ENCODE measurements at places on chromosomes 7 and 10.

DNA sequence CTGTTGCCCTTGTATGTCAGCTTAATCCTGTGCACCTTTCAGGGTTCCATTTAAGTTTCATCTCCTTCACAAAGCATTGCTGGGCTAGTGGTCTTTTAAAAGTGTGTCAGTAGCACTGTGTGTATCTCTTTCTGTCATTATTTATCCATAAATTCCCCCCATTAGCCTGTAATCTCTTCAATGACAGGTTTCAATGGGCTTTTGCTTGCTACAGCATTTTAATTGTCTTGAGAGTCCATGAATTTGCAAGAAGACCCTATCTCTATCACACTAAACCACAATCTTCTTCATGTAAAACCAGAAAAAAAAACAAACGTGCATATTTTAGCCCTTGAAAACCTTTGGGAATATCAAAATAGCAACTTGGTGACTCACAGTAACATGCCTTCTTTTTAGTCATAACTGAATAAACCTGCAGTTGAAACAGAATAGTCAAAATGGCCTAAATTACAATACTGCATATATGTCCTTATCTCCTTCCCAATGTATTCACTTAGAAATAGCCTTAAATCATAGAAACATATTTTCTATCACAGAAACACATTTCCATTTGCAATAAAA is 118.6 kb downstream of the PON1 start:
- peak; percentile 65 for DNase-seq

DNA sequence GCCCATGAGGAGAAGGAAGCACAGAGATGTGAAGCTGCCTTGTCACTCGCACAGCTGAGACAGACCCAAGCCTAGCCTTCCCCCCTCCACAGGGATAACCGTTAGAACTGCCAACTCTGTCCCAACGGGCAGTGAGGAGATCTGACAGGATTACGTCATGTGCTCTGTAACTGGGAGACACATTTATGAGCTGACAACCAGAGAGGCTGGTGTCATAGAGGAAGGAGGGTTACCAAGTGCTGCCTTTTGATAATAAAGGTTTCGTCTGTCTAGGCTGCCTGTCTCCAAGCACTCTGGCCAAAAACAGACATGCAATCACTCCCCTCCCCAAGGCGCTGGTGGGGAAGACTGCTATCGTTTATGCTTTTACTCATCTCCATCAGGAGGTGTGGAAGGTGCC is 165.9 kb downstream of the PLXNA4 start:
- DNase-seq, result no peak

DNA sequence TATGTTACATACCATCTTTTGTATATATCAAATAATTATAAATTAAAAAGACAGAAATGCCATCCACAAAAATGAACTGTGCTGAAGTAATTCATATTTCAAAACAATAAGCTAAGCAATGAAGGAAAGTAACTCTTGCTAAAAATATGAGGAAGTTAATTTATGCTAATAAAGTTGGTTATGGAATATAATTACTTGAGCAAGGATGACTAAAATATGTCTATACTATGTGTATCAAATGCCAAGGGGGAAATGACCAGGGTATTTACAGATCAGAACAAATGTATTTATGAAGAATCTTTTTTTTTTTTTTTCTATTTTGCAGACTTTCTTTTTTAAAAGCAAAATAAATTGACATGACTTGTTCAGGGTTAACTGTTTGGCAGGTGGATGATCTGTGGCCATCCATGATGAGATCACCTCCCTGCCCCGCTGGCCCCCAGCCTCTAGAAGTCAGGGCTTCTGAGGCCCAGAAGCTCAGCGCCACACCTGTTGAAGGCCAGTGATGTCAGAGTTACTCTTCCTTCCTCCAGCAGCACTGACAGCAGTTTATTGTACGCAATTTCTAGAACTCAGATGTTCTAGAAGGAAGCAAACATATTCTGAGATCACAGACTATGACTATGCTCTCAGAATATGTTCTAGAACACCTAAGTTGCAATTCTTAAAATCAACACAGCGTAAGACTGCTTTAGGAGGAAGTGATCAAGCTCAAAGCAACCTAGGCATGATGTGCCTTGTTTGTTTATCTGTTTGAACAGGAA is 196.1 kb upstream of the KLF14 start:
- DNase-seq, result no peak

DNA sequence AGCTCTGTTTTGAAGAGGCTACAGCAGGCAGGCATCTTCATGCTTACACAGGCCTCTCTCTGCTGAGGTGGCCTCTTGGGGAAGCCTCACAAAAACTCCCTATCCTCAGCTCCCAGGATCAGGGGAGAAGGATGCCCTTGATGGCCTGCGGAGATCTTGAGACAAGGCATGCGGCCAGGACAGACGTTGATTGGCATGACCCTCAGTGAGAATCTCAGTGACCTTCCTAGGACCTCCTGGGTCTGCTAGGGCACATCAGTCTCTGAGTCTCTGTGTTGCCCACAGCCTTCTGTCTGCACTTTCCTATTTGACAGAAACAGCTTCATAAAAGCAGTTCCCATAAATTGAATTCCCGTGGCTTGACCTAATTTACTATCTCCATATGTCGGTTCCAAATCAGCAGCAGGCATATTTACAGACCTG is 1005.8 kb upstream of the C7orf33 start:
- DNase-seq, result no peak

- no peak for DNase-seq
Observed at GRCh38 chr7:3861386-3861785, 560.3 kb downstream of the SDK1 start.

Data from astrocyte of the cerebellum (primary cell).